ENCODE measurements at places on chromosomes 16 and 17.

DNA sequence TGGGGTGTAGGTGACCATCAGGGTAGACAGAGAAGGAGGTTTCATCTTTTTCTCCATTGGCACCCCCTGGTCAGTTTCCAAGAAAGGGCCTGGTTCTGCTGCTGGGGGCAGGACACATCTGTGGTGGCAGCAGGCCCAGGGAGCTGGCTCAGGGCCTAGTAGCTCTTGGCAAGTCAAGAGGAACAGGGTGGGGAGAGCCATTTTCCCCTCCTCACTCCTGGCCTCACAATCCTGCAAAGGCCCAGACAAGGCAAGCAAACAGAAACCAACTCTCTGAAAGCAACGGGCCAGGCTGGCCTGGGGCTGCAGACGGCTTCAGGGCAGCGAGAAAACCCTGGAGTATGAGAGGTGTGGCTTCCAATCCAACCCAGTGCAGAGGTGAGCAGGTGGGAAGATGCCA is 192.9 kb upstream of the DYNLRB2 start:
- DNase-seq, result no peak

DNA sequence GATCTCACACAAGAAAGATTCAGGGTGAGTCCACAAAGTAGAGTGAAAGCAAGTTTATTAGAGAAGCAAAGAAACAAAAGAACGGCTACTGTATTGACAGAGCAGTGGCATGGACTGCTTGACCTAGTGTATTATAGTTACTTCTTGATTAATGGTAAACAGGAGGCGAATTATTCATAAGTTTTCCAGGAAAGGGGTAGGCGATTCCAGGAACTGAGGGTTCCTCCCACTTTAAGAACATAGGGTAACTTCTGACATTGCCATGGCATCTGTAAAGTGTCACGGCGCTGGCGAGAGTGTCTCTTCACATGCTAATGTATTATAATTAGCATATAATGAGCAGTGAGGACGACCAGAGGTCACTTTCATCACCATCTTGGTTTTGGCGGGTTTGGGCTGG is 93.2 kb downstream of the CACNG3 start:
- no peak for DNase-seq

- DNase-seq, result no peak
These were observed 9.6 kb downstream of the UBTF start for GRCh38 chr17:44209786-44210341.

DNA sequence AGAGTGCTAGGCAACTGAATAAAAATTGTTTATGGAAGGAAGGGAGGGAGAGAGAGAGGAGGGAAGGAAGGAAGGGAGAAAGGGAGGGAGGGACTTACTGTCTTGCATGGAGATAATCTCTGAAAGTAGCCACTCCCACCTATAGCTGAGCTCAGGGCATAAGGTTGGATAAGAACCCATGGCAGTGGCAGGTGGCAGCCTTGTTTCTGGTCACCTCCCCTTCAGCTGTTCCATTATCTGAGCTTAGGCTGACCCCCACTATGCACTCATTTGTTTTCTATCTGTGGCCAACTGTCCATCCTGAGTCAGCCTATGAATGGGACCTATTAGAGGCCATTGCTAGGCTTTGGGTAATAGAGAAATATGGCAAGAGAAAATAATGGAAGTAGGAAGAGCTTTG is 25.3 kb upstream of the MTMR4 start:
- no peak for DNase-seq

DNA sequence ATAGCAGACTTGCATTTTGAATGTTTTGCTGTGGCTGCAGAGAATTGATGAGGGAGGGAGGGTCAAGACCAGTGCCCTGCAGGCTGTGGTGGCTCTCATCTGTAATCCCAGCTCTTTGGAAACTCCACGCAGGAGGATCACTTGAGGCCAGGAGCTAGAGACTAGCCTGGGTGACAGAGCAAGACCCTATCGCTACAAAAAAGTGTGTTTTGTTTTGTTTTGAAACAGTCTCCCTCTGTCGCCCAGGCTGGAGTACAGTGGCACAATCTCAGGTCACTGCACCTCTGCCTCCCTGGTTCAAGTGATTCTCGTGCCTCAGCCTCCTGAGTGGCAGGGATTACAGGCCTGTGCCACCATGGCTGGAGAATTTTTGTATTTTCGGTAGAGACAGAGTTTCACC is 1.9 kb upstream of the UBE2G1 start:
- DNase-seq, result no peak

GRCh38 chr17:74937064-74938051 is 1.7 kb downstream of the OTOP3 start:
- no peak for DNase-seq

GRCh38 chr17:75205793-75206163 is 299 bp downstream of the NUP85 start:
- no peak for DNase-seq

GRCh38 chr17:35537601-35538141 is at the start of gene SLFN12L:
Gene SLFN12L, minus strand, starts transcription at chr17:35537678. Its CDS starts 15,314 bp downstream, at chr17:35522364.
- DNase-seq, result no peak

DNA sequence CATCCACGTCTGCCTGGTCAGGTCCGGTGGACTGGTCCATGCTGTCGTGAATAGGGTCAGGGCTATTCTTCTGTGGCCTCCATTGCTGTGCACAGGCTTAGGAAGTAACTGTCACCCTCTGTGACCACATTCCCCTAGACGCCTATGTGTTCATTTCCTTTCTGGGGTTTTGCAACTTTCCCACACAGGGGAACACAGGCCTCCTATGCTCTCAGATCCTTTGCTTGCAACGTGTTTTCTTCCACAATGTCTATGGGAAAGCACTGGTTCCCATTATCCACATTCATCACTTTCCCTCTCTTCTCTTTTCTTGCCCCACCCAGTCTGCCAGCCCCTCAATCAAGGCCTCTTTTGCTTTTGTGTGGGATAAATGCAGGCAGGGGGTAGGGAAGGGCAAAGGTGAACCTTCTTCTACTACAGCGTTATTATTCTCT is 43.2 kb upstream of the DNAJA2 start:
- no peak for DNase-seq

DNA sequence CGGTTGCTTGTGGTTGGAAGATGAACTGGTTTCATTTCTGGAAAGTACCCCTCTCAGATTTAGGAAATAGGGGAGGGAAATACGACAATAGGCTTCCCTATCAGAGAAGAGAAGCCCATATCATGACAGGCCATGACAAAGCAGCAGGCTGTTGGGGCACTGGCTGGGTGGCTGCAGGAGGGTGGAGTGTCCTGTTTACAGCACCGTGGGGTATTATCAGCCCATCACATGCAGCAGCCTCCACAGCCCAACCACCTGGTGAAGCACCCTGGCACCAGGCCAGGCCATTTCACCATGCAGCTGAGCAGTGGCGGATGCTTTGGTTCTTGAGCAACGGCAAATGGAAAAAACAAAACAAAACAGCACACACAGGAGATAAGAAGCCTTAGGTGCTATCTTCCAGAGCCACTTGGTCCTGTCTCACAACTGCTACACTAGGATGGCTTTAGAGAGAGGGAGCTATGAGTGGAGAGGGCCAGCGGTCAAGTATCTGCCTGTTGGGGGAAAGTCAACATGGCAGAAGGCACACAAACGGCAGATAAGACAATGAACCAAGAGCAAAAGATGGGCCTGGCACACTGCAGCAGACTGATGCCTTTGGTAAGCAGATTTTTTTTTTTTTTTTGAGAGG is 24.2 kb downstream of the FAM117A start:
- DNase-seq, result no peak

- no peak for DNase-seq
These were observed 34.7 kb downstream of the GINS3 start for GRCh38 chr16:58426966-58427365.

GRCh38 chr16:17068524-17068923 is 402.2 kb downstream of the XYLT1 start:
- no peak for DNase-seq

- no peak for DNase-seq
These were observed at the start of gene SULT1A2 for GRCh38 chr16:28596840-28597691. Gene SULT1A2, minus strand, starts transcription at chr16:28597050. Its CDS starts 1,120 bp downstream, at chr16:28595930.

- DNase-seq, result no peak
These were observed 50.9 kb upstream of the CPNE2 start for GRCh38 chr16:57041182-57042156.

- DNase-seq, result no peak
These were observed 62.6 kb upstream of the ERN1 start for GRCh38 chr17:64192589-64192988.

- no peak for DNase-seq
These were observed 846 bp downstream of the CPNE7 start for GRCh38 chr16:89576153-89577054.

DNA sequence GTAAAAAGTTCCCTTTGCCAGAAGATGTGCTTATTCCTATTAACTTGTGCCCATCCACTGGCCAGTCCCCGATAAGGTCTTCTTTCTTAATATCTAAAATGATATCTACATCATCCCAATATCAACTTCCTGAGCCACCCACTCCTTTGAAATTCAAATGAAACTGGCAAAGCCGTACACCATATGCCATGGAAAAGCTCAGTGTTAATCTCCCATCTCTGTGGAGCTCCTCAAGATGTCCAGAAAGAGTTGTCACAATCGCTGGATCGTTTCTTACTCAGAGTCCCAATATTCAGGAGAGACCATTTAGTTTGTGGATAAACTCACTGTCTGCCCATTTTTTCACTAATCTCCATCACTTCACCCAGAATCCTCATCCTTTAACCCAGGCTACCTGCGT is 420.7 kb downstream of the NPIPA8 start:
- DNase-seq, result no peak

- no peak for DNase-seq
These were observed 9.5 kb upstream of the METTL22 start for GRCh38 chr16:8611886-8612600.

DNA sequence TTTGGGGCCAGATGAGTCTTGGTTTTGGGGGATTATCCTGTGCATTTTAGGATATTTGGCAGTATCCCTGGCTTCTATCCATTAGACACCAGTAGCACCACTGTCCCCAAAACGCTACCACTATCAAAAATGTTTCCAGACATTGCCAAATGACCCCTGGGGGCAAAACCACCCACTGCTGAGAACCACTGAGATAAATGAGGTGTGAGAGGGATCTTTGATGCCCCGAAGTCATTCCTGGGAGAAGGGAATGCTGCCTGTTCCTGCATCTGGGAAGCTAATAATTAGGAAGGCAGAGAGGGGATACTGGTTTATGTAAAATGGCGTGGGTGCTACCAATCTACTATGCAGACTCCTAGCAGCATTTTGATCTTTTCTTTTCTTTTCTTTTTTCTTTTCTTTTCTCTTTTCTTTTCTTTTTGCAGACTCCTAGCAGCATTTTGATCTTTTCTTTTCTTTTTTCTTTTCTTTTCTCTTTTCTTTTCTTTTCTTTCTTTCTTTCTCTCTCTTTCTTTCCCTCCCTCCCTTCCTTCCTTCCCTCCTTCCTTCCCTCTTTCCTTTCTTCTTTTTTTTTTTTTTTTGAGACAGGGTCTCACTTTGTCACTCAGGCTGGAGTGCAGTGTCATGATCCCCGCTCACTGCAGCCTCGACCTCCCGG is 8.8 kb upstream of the MT3 start:
- DNase-seq, result no peak

GRCh38 chr17:13986855-13987254 is 82.4 kb upstream of the COX10 start:
- DNase-seq, result no peak

- no peak for DNase-seq
These were observed 6.2 kb upstream of the C1QTNF1 start for GRCh38 chr17:79017546-79018369.

GRCh38 chr16:88755745-88756443 is 29.1 kb downstream of the PIEZO1 start:
- DNase-seq, result no peak

DNA sequence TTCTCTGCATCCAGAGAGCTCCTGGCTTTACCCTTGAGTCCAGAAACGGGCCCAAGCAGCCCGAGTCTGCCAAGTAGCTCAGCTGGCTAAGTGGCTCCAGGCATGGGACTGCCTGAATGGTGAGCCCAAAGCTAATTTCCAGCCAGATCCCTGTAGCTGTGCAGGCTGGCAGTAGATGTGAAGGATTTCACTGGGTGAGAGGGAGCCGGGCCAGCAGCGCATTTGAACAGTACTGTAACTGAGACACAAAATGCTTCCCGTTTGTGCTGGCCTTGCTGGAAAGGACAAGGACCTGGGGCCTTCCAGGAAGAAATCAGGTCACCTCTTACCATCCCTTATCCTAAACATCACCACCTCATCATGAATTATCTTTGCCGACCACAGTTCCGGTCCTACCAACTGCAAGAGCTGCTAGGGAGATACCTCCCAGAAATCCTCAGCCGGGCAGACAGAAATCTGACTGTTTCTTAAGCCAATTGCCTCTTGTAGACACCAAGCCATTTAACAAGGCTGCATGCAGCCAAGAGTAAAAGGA is 3.7 kb downstream of the TIMP2 start:
- no peak for DNase-seq

DNA sequence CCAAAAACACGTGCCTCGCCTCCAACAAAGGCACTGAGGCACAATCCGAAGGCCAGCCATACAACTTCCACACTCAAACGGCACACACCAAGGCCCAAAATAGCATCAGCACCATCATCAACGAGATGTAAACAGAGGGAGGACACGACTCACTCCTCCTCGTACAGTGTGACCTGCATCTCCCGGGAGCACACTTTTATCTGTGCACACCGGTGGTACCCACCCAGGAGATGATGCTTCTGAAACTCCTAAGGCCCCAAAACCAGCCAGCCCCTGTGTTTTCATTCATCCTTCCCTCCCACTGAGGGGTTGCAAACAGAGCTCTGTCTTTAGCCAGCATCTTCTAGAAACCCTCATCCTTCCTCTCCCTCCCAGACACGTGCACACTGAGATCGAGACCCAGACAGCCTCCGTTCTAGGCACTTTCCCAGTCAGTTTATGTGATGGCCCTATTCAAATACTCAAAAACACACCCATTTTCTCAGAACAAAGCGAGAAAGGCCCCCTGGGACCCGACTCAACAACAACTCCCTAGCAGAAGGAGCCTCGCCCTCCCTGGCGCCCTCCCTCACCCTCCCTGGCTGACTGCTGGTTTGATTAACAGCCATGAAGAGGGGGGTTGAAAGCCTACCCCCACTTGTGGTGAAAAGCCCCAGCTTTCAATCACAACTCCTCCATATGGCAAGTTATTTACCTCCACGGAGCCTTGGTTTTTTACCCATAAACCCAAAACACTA is 76.3 kb downstream of the GAS7 start:
- DNase-seq, result no peak

DNA sequence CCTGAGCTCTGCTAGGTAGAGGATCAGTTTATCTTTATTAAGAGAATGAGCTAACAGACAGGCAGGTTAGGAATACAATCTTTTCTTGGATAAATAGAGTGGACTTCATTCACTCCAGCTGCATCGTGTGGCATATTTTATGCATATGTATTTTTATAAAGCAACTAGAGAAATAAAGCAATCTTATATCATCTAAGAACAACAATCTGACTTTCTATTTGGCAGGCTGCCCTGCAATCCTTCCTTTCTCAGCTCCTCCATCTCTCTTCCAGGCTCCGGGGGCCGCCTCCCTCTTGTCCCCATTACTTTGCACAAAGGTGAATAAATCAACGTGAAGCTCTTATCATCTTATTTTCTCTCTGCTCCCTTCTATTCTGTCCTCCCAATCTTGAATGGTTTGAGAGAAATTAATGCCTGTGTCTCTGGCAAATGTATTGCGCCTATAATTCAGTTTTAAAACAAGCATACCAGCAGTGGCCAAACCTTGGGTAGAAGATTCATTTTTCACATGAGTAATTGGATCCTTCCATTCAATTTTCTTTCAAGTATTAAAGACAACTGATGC is 64.5 kb downstream of the HS3ST3A1 start:
- no peak for DNase-seq
